ENCODE measurements at places on chromosomes 16 and 17.

GRCh38 chr16:85660843-85661739, 27.7 kb downstream of the GINS2 start:
- no peak for DNase-seq

- no peak for DNase-seq
These were observed 13.3 kb upstream of the CNEP1R1 start for GRCh38 chr16:50011707-50012106.

DNA sequence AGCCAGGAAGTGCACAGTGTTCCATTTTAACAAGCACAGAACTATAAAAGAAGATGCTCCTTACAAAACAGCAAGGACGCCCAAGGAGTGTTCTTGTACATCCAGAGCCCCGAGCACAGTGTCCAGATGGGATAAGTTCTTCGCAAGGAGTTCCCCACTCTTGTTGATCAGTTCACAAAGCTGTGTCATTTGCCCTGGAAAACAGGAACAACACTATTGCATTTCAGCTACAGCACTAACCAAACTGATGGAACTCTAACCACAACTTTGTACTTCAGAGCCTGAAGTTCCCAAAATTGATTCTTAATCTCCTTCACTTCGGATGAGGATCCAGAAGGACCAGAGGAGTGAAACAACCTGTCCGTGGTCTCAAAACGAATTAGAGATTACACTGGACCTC, 5.1 kb downstream of the COPS3 start:
- DNase-seq, result no peak

GRCh38 chr16:87531418-87531817, 38.6 kb upstream of the ZCCHC14 start:
- DNase-seq, result no peak

DNA sequence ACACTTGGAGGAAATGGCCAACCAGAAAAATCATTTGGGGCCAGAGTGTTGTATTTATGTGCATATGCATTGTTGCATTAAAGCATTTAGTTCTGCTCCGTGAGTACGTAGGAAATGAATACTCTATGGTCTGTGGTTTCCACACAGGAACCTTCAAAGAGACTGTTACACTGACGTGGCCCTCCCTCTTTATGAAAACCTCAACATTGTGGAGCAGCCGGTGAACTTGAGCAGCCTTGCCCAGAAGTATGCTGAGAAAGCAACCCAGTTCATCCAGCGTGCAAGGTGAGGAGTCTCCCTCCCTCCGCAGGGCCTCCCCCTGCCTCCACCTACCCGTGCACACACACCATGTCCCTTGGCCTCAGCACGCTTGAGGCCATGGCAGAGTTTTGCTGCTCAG, 65.2 kb downstream of the ARSG start:
- DNase-seq, result no peak

DNA sequence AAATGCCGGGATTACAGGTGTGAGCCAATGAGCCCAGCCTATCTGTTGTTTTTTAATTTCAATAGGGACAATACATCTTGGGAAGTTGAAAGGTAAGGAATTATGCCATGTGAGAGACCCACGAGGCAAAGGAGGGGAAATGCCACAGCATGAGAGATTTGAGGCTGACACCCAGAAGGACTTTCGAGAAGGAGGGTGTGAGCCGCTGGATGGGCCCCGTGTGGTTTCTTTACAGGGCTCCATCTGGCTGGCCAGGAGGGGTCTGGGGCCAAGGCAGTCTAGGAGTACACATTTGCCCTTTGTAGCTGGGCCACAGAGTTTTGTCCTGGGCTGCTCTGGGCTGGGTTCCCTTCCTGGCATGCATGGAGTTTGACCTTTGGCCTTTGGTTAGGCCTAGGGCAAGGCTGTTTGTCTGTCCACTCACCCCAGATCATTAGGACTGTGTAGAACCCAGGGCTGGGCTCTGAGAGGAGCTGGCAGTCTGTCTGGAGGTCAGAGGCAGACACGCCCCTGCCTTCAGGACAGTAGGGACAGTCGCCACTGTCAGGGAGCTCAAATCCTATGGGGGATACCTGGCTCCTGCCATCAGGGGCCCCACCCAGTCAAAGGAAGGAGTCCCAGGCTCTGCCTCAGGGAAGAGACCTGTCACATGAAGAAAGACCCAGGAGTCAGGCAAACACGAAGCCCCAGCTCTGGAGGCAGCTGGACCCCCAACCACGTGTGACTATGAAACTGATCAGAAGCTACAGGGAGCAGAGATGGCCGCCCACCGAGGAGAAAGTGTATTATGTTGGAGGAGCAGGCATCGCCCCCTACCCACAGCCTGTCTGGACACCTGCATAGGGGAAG, 24.2 kb upstream of the NXPH3 start:
- DNase-seq, result no peak

- no peak for DNase-seq
These were observed 1.2 kb downstream of the SOX15 start for GRCh38 chr17:7588553-7589203.

GRCh38 chr16:75025761-75026160, 26.9 kb downstream of the ZNRF1 start:
- no peak for DNase-seq

DNA sequence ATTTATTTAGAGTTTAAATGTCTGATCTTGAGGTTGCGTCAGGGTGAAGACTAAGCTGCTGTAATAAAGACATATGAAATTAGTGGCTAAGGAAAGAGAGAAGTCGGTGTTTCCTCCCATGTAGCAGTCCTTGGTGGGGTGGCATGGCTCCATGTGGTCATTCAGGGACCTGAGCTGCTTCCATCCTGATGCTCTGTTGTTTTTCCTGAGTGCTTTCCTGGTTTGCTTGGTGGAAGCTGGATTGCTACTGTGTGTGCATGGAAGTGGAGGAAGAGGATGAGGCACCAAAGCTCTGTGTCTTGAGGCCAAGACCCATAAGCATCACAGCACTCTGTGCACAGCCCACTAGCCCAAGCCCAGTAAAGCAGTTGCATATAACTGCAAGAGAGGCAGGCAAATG, 241.8 kb upstream of the CACNG5 start:
- no peak for DNase-seq

DNA sequence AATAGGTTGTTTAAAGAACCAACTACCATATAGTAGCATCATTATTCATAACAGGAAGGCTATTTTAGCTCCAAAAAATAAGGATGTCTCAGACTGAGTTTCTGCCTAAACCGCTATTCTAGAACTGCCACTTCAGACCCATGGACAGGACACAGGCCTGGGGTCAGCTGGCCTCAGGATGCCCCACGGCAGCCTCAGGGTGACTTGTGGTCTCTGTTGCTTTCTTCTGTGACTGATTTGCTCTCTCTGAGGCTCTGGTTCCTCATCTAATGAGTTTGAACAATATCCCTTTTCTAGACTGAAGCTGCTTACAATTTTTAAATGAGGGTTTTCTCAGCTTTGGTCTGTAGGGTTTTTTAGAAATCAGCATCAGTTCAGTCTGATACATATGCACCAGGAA, 31.8 kb upstream of the IRF8 start:
- DNase-seq, result no peak

DNA sequence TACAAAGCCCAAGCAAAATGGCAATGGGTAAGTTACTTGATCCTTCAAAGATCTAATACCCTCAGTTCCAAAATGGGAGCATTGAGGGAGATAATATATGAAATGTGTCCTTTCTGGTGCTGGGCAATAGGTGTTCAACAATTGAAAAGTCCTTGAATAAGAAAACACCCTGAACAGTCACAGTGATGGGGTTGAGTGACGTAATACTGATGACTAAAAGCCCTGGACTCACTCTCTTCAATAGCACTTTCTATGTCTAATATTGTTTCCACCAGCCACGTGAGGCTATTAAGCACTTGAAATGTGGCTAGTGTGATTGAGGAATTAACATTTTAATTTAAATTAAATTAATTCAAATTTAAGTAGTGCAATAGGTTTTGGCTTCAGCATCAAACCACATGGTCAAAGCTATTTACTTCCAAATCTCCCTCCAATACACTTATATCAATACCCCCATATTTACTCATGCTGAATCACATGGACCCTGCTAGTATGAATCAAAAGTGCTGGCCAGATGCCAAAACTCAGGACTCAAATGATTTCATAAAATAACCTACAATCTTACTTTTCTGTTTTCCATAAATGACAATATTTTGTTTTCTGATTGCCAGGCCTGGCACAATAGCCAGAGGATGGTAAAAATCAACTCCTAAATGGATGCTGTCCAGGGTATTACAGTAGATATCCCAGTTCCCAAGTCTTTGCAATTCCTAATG, 516.2 kb downstream of the HAPSTR1 start:
- DNase-seq, result no peak

DNA sequence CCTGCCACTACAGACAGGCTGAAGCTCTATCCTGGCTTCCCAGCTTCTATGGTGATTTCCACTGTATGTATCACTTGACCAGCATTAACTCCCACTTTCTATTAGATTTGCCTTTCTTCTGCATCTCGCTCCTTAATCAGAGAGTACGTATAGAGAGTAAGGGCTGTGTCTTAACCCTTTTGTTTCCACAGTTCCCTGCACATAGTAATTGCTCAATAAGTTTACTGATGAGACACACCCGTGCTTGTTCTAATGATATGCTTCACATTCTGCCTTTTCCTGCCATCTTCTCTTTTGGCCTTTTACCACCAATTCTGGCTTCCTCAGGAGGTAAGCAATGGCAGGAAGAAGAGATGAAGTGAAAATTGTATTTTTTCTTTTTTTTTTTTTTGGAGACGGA, 20.6 kb upstream of the USP36 start:
- DNase-seq, result no peak

DNA sequence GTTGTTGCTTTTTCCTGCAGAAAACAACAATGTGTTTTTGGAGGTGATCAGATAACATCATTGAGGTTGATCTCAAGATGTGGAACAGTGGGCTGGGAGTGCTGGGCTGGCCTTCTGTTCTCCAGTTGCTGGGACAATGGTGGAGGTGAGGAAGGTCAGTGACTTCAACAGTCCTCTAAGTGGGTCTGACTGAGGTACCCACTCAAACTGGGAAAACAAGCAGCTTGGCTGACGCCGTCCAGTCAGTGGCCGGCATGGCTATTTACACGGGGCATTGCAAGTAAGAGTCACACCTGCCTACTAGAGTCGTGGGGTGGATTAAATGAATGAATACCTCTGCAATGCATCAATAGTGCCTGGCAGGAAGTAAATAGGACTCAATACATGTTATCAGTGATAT, 386.7 kb upstream of the ZFHX3 start:
- DNase-seq, result no peak

DNA sequence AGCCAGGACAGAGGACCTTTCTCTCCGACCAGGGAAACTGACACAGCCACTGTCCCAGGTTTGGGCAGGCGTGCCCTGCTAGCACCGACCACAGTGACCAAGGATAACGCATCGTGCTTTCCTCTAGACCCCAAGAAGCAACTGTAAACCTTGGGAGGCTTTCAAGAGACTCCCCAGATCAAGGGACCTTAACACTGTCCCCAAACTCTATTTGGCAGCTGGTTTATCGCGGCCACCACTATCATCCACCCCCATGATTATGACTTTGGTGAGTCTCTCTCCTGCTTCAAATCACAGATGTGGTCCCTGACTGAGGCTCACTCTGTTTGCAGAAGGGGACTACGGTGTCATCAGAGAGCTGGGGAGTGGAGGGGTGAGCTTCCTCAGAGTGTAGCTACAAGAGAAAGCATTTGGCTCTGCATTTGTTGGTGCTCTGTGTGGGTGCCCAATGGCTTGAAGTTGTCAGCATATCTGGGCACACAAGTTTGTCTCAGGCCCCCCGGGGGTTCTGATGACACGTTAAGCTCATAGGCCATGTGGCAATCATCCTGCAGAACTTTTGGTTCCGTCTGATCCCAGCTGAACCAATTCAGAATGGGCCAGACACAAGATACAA, 408.0 kb downstream of the SLC39A11 start:
- DNase-seq, result no peak

DNA sequence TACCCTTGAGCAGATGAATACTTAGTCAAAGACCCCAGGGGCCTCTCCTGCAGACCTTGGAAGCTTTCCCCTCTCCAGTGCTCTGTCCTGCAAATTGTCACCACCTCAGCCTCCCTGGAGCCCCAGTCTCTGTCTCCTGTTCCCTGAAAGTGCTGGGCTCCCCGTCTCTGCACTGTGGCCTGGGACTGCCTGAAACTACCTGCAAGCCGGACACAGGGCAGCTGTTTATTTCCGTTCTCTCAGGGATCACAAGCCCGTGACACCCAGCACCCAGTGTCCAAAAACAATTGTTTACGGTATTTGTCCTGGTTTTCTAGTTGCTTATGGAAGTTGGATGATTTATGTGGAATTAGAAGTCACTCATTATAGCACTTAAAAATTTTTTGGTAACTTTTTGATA, 81.6 kb upstream of the CHMP6 start:
- no peak for DNase-seq

- DNase-seq, result no peak
These were observed 265.3 kb upstream of the CACNG5 start for GRCh38 chr17:66569572-66569971.

DNA sequence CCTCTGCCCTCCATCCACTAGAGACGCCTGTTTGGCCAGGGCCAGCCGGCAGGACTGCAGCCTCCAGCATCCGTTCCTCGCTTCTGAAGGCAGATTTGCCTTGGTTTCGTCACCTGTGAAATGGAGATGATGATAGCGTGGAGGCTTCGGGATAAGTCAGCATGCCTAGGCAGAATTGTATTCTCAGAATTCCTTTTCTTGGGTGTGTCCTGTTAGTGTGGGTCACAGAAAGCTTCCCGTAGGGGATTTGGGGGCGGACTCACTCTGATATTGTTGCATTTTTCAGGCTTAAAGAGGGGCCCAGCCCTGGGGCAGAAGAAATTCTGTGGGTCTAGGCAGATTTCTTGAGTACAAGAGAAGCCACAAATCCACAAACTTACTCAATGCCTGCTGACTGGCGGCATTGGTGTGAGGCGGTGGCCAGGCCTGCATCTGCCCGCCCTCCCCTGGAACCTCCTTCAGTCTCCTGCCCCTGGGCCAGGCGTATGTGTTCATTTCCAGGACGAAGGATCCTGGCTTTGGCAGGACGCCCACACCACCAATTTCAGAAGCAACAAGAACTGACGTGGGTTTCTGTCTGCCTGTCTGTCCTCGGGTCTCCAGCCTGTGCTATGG, 17.6 kb downstream of the CCDC42 start:
- DNase-seq, result no peak

- DNase-seq, result no peak
These were observed 81.6 kb downstream of the CMIP start for GRCh38 chr16:81526199-81526598.

- no peak for DNase-seq
These were observed 49.8 kb downstream of the CDH1 start for GRCh38 chr16:68786685-68787418.
